ENCODE measurements at places on chromosomes 3 and 15.

- no peak for DNase-seq
Observed at GRCh38 chr3:143266927-143267326, 147.4 kb downstream of the CHST2 start.

DNA sequence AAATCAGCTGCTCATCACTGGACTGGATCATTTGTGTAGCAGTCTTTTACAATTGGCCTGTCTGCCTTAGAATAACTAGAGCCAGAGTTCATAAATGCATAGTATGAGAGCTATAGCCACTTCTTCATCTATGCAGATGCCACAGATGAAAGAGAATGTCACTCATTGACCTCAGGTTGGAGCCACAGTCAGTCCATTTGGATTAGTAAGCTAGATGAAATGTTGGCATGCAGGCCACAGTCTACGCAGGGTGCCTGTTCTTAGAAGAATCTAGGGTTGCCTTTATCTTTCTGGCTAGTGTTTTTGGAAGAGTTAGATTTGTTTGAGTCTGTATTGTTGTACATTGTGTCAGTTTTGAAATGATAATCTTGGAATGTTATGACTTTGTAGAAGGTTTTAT is 25.4 kb upstream of the EDEM1 start:
- DNase-seq: peak; percentile 86

DNA sequence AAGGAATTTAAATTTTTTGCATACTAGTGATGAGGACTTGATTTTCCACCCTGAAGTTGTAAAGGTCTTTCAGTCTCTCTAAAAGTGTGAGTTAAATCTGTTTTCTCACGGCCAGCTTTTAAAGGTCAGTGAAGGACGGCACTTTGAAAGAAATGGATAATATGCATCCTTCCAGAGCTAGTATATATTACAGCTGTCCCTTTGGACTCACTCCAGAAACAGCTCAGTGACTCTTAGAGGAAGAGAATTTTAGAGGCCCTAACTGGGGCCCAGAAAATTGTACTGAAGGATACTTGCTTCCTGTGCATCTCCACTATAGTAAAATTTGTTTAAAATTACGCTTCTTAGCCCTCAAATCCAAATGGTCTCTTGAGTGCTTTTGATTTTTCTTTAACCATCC is 41.6 kb downstream of the PIK3CA start:
- peak; percentile 74 for DNase-seq

DNA sequence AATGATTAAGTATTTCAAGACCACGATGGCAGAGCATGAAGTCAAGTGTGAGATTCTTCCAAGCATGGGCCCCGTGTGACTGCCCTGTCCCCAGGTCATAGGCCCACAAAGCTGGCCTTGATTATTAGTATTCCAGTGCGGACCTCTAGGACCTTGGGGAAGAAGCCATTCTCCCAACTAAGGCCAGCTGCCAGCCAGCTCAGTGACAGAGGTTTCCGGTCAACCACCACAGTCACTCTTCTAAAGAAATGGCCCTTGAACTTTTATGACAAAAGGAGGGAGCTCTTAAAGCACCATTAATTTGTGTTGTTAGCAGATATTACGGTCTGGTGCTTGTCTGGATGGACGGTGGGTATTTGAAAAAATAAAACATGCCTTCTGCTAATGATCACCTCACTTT is 28.0 kb downstream of the FAM3D start:
- no peak for DNase-seq

GRCh38 chr3:167657684-167658225 is 4.0 kb upstream of the WDR49 start:
- no peak for DNase-seq

DNA sequence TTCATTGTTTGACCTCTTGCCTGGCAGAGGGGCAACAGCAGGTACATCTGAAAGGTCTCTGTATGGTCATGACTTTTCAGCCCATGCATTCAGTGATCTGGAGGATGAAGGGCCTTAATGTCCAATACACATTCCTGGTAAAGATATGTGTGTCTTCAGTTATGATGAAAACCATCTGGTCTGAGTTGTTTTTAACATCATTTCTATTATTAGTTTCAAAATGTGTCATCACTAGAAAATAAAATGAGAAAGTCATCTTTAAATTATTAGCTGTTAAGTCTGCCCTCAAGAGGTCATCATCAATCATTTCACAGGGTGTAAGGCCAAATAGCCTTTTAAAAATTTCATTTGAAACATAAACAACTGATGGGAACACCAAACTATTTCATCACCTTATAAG is 92.1 kb upstream of the PLSCR4 start:
- DNase-seq: peak; percentile 62

Measured in EH (cell line).